NCI-H1048 (cell line): ENCODE measurements at places on chromosomes 12 and 14.

- DNase-seq, result no peak
These were observed 72.1 kb upstream of the MANSC4 start for GRCh38 chr12:27852117-27852516.

- no peak for DNase-seq
These were observed 78.6 kb downstream of the SCARB1 start for GRCh38 chr12:124784871-124785572.

DNA sequence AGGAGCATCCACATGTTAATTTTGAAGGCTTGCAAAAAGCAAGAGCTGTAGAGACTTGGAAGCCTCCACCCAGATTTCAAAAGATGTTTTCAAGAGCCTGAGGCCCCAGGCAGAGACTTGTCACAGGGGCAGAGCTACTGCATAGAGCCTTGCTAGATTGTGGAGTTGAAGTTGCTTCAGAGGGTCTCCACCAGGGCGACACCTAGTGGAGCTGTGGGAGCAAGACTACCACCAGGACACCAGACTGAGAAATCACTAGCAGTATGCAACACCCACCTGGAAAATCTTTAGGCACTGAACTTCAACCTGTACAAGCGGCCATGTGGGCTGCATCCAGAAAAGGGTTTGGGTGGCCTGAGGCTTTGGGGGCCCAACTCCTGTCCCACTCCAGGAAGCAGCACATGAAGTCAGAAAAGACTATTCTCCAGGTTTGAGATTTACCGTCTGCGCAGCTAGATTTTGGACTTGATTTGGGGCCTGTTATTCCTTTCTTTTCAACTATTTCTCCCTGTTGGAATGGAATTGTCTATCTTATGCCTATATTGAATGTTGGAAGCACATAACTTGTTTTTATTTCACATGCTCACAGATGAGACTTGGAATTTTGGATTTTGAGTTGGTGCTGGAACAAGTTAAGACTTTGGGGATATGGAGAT lies 508.6 kb downstream of the FLRT2 start:
- no peak for DNase-seq

DNA sequence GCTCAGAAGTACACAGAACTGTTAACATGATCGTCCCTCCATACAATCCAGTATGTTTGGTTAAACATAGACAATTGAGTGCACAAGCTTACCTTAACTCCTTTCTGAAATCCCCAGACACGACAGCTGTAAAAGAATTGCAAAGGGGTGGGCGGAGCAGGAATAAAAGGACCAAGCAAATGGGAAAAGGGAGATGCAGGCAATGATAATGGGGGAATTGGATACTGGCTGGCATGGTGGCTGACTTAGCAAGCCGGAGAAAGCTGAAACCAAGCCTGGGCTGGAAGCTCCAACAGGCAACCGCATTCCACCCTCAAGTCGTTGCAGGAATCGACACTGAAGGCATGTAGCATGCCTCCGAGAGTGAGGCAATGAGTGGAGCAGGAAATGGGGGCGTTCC lies 96.8 kb upstream of the TMEM132C start:
- DNase-seq, result no peak

DNA sequence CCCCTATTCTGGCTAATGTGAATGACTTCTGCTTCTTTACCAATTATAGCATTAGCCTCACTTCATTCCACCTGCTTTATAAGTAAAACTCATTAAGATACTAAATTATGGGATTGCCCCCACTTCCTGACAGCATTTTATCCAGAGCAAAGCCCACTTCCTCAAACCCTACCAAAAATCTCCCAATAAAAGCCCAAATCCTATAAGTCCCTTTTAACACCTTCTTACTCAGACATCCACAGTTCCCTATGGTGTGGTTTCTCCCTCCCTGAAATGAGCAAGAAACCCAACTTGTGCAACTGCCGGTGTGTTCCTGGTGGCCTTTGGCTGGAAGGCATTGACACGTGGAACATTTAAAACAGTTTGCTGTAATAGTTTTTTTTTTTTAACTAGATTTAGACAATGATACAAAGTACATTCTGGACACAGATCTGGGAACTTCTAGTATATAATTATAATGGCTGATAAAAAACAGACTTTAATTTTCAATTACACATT lies 53.1 kb downstream of the BRMS1L start:
- DNase-seq, result no peak

DNA sequence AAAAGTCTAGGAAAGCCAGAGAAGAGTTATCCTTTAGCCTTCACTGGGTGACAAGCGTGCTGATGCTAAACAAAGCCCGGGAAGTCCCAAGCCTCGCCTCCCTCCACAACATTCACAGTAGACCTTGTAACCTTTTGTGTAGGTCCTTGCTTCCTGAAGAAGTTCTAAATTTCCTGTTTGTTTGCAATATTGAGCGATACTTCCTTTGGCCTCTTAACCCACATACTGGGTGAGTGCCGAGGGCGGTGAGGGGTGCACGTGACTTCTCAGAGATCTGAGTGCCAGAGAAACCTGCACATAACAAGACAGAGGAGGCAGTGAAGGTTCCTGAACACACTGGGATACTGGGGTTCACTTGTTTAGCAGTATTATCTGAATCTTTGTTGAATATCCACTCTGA lies 134.3 kb downstream of the PLXNC1 start:
- no peak for DNase-seq

- DNase-seq, result no peak
These were observed 44.2 kb downstream of the ATP2B1 start for GRCh38 chr12:89664441-89664840.

- DNase-seq, result no peak
These were observed 19.8 kb upstream of the SLC5A8 start for GRCh38 chr12:101229841-101230241.

GRCh38 chr12:10369557-10370415 lies 20.1 kb downstream of the KLRK1 start:
- DNase-seq, result no peak

DNA sequence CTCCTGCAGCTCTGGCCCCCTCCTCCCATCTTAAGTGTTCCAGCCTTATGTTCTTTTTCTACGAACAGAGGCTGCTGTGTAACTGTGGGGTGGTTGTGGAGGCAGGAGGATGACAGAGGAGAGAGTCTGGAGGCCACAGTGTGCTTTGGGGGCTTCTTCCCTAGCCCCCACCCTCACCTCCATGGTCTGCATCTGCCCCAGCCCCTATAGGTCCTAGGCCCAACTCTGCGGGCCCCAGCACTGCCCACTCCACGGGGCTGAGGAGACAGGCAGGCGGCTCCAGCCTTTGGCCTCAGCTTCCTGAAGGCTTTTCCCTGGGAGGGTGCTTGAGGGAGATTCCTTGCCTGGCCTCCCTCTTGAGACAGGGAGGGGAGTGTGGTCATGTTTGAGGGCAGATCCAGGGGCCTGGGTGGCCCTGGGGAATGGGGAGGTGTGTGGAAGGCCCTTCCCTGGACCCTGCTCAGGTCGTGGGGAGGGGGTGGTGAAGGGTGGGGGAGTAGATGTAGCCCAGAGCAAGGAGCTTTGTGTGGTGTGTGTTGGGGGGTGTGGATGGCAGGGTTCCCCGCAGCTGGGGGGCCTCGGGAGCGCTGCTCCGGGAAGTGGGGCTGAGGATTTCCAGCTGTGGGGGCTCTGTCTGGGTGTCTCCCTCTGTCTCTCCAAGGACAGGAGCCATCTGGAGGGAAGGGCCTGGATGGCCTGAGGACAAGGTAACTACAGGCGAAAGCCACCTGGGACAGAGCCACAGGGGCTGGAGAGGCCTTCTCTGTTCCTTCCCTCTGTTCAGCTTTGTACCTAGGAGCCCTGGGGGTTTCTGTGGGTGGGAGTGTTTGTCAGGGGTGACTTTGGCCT lies 1.1 kb downstream of the SMIM41 start:
- no peak for DNase-seq

DNA sequence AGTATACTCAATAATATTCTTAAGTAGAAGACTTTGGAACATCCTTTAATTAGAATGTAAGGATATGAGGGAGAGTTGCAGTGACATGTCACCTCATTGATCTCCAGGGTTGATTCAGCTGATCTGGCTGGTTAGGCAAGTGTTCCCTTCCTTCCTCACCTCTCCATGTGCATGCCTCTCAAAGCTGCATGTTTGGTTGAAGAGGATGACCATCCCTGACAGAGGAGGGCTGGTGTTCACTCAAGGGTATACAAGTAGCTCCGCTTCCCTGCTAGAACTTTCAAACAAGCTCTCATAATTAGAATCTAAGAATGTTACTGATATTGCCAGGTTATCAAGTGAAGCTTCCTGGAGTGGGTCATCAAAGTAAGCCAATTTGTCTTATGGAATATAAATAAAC lies 341.1 kb upstream of the FLRT2 start:
- DNase-seq, result no peak

- peak; percentile 26 for DNase-seq
These were observed 4.5 kb downstream of the NOP2 start for GRCh38 chr12:6563448-6564050.

GRCh38 chr14:70061108-70061507 lies 127.6 kb downstream of the SLC8A3 start:
- DNase-seq, result no peak

- DNase-seq, result no peak
These were observed 15.4 kb upstream of the PUS1 start for GRCh38 chr12:131913666-131914065.

DNA sequence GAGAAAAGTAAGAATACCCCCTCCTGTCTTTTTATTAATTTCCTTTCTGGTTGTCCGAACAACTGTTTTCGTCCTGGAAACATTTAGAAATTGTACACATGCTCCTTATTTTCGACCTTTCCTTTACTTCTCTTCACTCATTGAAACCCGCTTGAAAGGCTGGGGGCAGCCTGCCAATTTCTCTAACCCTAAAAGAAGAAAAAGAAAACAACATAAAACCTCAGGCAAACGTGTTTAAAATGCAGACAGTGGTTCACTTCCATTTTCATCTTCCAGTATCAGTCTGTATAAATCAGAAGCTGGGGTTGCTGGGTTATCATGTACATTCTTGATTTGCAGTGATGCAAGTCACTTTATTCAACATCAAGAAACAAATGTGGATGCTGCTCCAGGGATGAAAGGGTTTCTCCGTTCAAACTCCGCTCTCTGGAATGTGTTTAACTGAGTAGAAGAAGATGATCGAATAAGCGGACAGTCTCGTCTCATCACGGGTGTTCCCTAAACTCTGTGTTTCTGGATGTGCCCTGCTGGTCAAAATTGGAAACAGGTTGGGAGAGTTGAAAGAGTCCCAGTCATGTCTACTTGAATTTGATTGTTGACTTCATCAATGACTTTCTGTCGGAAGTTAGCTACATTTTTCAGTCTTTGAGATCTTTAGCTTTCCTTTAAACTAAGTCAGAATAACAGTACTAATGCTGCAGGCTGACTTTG lies 1042.2 kb downstream of the BCL11B start:
- no peak for DNase-seq

DNA sequence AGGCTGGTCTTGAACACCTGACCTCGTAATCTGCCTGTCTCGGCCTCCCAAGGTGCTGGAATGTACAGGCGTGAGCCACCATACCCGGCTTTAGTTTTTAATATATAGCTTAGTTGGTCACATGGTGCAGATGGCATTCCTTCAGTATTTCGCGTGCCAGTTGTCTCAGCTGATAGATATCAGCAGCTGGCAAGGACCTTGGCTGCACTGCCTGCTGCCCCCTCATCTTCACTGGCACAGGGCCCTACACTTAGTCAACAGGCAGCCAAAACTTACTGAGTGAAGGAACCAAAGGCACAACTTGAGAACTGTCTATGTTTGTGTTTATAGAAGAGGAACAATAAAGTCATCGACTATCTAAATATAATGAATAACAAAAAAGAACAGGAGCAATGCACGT lies 31.0 kb downstream of the EID3 start:
- DNase-seq, result no peak

GRCh38 chr14:66152747-66153146 lies 333.4 kb upstream of the CCDC196 start:
- no peak for DNase-seq

DNA sequence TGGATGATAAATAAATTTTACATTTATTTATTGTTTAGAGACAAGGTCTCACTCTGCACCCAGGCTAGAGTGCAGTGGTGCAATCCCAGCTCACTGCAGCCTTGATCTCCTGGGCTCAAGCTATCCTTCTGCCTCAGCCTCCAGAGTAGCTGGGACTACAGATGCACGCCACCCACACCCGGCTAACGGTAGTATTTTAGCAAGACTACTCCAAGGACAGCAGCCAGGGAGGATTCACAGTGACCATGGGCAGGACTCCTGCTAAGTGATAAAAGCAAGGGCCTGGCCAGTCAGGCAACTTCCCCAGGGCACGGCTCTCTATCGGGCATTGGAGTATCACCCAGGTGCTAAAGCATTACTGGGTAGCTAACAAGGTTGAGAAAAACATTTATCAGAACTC lies 55.4 kb downstream of the ARL6IP4 start:
- no peak for DNase-seq

- DNase-seq, result no peak
These were observed 55.6 kb upstream of the PTPRB start for GRCh38 chr12:70692681-70693288.

DNA sequence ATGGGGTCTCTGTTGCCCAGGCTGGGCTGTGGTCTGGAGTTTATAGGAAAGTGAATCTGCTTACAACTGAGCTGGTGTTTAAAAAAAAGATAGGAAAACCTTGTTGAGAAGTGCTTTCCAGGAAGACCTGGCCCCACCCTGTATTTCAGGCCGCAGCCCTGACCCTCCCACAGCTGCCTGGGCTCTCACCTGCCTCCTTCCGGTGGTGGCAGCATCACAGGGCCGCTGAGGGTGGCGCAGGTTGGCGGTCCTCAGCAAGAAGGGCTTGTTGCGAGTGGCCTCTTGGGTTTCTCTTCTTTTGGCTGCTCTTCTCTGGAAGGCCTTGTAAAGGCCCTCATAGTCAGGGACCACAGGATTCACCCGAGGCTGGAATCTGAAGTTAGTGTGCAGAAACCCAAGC lies 7.7 kb downstream of the FAM161B start:
- no peak for DNase-seq

- no peak for DNase-seq
These were observed 16.7 kb downstream of the CDK2AP1 start for GRCh38 chr12:123254853-123255446.

DNA sequence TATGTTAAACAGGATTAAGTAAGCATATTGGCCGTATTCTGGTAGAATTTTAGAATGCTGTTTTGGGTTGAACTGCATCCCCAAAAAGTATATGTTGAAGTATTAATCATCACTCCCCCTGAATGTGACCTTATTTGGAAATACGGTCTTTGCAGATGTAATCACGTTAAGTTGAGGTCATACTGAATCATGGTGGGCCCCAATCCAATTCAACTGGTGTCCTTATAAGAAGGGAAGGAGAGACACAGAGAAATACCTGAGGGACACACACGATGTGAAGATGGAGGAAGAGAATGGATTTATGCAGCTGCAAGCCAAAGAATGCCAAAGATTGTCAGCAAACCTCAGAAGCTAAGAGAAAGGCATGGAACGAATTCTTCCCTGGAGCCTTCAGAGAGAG lies 268.6 kb downstream of the ITPR2 start:
- no peak for DNase-seq

DNA sequence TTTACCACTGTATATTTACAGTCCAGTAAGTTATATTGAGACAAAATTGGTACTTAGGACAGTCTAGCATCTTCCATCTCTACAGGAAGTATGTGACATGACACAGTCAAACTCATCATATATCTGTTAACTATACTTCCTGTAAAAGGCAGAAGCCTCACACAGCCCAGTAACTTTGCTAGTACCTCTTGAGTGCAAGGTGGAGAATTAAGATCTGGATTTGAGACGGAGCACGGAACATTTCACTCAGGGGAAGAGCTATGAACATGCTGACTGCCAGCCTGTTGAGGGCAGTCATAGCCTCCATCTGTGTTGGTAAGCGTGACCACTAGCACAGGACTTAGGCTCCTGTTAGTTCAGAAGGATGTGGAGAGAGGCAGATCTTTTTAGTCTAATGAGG lies 333.7 kb upstream of the OR4E1 start:
- DNase-seq, result no peak
